Activated effector memory CD4-positive, alpha-beta T cell treated with Interleukin-2 at 50 U/mL for 16 hours (primary cell): ENCODE measurements at places on chromosomes 3 and 15.

GRCh38 chr3:178655488-178655887, 119.3 kb downstream of the KCNMB2 start:
- no peak for DNase-seq

DNA sequence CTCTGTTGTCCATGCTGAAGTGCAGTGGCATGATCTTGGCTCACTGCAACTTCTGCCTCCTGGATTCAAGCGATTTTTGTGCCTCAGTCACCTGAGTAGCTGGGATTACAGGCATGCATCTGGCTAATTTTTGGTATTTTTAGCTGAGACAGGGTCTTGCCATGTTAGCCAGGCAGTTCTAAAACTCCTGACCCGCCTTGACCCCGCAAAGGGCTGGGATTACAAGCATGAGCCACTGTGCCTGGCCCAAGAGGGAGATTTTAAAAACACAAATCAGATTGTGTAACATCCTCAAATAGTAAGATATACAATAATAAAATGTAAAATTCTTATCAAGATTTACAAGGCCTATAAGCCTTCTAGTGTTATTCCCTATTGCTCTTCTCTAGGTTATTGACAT, 62.5 kb upstream of the PHLDB2 start:
- no peak for DNase-seq

DNA sequence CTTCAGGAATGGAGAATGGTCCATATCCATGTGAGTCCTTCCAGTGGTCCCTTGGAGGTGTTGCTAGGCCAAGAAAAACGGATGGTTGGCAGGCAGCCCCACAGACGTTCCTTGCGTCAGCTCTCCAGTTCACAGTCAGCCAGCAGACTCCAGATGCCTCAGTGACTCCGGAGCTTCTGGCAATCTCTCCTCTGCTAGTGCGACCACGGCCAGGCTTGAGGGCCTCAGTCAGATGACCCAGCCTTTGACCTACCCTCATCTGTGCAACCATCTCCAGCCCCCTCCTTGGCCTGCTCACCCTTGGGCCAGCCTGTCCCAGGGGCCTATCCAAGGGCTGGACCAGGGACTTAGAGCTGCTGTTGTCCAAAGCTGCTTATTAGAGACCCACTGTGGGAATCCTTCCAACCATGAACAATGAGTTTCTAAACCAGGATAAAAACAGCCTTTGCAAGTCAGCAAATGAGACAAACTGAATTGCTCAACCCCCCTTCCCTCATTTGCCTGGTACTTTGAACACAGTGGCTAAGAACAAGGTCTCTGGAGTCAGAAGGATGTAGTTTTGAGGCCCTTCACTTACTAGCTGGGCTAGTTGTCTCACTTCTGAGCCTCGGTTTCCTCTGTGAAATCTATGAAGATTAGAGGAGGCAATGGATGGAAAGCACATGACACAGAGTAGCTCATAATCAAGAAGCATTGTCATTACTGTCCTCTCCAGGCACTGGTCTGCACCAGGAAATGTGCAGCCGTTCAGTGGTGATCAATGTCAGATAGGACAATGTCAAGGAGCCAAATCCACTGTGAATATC, 44.8 kb downstream of the ANP32A start:
- no peak for DNase-seq

DNA sequence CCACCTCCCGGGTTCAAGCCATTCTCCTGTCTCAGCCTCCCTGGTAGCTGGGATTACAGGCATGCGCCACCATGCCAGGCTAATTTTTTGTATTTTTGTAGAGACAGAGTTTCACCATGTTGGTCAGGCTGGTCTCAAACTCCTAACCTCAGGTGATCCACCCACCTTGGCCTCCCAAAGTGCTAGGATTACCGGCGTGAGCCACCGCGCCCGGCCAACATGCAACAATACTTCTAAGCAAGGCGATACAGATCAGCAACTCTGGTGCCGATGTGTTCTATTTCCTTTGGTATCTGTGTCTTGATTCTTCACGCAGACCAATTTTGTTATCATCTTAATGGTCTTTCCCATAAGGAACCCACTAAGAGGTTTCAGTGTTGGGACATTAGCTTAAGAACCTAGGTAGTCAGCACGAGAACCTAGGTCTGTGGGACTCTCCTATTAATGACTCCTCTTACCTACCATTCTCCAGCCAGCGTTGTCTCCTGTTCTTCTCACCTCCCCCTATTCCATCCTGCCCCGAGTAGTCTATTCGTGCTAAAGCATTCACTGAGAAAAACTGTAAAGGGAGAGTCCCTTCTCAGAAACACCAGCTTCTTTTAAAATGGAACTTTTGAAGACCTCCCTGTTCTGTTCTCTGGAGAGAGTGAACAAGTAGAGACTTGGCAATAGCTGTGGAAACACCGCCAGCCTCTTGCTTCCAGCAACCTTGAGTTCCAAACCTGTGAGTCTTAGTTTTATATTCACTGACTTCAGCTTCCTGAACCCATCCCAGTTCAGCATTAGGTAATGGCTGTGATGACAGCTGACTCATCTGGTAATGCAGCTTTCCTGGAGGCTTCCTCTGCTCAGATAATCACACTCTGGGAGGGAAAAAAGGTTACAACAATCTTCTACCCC, 61.2 kb downstream of the TSC22D2 start:
- DNase-seq: no peak

DNA sequence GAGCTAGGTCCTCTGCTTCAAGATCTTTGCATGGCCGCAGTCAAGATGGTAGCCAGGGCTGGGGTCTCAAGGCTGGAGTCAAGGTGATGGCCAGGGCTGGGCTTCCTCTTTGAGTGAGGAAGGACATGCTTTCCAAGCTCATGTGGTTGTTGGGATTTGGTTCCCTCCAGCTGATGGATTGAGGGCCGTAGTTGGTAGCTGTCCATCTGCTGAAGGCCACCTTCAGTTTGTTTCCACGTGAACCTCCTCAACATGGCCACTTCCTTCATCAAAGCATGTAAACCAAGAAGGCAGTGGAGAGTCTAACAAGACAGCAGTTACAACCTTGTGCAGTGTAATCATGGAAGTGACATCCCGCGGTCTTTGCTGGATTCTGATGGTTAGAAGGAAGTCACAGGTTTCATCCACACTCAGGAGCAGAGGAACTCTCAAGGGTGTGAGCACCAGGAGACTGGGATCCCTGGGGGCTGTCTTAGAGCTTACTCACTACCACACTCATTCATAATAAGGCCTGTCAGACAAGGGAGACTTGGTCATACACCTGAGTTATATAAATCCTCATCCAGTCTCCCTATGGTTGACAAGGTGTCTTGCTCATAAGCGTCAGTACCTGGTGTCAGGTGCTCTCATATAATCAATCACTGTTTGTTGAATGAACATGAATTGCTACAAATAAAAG, 42.1 kb downstream of the ABHD5 start:
- DNase-seq: no peak

DNA sequence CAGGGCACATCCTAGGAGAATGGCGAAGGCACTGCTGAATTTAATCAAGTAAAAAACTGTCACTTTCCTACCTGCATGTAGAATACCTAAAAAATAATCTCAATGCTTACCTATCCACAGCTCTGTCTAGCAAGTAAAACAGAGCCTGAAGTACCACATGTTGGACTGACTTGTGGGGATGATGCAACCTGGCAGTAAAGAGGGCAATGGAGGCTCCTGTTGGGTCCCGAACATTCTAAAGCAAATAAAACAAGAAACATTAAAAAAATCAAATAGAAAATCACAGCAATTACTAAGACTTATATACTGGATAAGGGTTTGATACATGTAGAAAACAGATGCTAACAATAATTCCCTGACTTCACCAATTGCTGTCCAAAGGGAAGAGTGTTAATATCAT, 56.1 kb downstream of the PTPN9 start:
- DNase-seq: no peak

DNA sequence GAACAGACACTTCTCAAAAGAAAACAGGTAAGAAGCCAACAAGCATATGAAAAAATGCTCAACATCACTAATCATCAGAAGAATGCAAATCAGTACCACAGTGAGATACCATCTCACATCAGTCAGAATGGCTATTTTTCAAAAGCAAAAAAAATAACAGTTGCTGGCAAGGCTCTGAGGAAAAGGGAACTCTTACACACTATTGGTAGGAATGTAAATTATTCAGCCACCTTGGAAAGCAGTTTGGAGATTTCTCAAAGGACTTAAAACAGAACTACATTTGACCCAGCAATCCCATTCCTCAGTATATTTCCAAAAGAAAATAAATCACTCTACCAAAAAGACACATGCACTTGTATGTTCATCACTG, 95.6 kb downstream of the APBA2 start:
- no peak for DNase-seq

DNA sequence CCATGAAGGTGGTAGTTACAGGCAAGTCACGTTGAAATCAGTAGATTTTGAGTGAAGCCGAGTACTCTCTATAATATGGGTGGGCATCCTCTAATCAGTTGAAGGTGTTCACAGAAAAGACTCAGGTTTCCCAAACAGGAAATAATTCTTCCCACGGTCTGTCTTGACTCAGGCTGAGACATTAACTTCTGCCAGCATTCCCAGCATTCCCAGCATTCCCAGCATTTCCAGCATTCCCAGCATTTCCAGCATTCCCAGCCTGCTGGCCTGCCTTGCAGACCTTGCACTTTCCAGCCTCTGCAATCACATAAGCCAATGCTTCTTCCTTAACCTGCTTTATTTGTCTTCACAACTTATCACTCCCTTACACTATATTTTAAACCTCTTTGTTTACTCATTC, 542.3 kb upstream of the ROBO2 start:
- no peak for DNase-seq

- DNase-seq: no peak
Observed at GRCh38 chr3:102225407-102226132, 209.2 kb upstream of the ZPLD1 start.

- no peak for DNase-seq
Observed at GRCh38 chr3:15148614-15149013, 49.7 kb upstream of the RBSN start.

GRCh38 chr3:36774052-36774451, 9.7 kb upstream of the DCLK3 start:
- no peak for DNase-seq

- no peak for DNase-seq
Observed at GRCh38 chr15:34043391-34043790, 4.4 kb upstream of the AVEN start.

- no peak for DNase-seq
Observed at GRCh38 chr3:68986496-68987208, 26.8 kb downstream of the EOGT start.

- peak; percentile 58 for DNase-seq
Observed at GRCh38 chr15:45454814-45455213, 67.7 kb downstream of the SLC30A4 start.

DNA sequence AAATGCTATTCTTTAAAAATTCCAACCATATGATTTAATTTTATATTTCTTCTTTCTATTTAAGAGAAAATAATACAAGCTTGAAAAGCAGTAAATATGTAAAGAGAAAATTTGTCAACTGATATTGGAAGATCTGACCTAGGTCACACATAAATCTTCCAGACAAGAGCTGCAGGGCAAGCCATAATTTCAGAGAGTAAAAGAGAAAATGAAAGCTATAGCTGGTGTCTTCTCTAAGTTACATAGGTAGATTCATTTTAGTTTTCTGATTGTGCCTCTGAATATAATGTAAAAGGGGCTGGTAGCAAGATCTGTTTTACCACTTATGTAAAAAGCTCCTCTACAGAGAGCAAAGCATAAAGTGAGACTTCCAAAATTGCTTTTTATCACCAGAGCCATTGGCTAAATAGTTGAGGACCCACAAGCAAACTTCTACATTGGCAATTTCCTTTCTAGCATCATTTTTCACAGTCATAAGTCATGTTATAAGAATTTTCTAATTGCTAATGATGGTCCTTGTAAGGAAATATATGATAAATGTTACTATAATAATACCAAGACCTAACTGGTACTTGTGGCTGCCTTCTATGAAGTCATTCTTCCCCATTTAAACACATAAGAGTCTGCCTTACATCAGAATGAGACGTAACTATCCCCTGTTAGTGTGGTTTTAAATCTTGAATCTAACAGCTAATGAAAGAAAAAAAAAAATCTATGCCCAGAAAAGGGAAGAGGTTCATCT, 80.8 kb upstream of the SKOR1 start:
- DNase-seq: no peak

GRCh38 chr15:56356616-56357015, 8.6 kb upstream of the TEX9 start:
- no peak for DNase-seq

DNA sequence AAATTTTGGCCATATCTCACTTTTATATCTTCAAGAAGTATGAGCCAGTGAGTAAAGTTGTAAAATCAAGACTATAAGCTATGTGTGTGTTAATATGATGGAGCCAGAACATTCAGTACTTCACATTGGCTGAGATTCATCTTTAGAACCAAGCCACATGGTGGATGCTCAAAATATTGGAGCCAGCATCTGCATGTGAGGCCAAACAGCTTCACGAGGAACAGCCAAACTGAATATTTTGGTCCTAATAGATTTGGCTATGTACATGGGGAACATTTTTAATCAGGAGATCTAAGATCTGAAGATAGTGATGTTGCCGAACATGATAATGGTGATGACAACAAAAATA, 1089.8 kb downstream of the TUSC7 start:
- no peak for DNase-seq

GRCh38 chr3:56682462-56683121, 473 bp downstream of the TASOR start:
- peak; percentile 72 for DNase-seq

DNA sequence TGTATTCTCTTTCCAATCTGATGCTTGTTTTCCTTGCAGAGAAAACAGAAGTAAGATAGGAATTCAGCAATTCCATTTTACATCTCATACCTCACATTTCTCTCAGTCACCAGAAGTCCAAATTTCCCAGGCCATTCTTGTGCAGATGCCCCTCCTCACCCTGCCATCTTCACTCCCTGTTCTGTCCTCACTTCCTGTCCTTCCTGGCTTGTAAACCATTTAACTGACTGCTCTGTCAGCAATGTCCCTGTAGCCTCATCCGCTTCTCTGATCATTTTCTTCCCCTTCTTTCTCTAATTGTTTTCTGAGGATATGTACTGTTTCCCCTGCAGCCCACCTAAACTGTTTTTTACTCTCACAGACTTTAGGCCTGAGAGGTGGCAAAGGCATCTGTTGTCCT, 40.3 kb downstream of the BLM start:
- DNase-seq: no peak

DNA sequence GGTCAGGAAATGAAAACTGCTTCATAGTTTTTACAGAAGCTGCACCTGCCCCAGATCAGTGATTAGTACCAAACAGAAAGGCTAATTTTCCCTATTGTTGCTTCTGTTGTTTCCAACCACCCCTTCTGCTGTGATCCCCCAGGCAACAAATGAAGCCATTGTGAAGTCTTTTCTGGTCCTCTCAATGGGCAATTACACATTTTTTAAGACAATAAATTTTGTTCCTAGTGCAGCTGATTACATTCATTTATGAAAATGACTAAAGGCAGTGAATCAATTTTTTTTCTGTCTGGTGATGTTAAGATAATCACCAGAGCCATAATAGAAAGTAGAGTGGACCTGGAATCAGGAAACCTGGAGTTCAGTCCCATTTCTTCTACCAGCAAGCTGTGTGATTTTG, 32.7 kb downstream of the GLDN start:
- DNase-seq: no peak
